Prostate gland (tissue), 2 donors: ENCODE measurements at places on chromosomes 4 and X. TPM values are rescaled to one million over a fixed set of nuclear protein-coding genes. Genes with fewer than 3 reads are reported as not detected.

KLHL15 gene
- 4.7 TPM for total RNA-seq

- DNase-seq, result peak; percentile 64
Measured at GRCh38 chr4:15002659-15003400, 549 bp downstream of the CPEB2 start.

DNA sequence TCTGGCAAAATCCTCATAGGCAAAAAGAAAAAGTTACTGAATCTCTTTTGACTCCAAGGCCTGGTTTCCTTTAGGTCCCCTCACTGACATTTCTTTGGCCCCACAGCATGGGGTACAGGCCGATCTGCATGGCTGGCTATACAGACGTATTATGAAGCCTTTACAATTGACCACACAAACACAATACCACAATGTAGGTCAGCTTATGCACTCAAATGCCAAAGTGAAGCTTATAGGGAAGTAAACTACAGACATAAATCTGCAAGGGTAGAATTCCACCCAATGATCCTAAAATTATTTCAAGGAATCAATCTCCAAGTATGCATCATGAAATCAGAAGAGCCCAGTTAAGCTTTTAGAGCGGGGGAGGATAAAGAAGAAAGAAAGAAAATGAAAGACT is 20.7 kb downstream of the STX18 start:
- DNase-seq, result no peak

DNA sequence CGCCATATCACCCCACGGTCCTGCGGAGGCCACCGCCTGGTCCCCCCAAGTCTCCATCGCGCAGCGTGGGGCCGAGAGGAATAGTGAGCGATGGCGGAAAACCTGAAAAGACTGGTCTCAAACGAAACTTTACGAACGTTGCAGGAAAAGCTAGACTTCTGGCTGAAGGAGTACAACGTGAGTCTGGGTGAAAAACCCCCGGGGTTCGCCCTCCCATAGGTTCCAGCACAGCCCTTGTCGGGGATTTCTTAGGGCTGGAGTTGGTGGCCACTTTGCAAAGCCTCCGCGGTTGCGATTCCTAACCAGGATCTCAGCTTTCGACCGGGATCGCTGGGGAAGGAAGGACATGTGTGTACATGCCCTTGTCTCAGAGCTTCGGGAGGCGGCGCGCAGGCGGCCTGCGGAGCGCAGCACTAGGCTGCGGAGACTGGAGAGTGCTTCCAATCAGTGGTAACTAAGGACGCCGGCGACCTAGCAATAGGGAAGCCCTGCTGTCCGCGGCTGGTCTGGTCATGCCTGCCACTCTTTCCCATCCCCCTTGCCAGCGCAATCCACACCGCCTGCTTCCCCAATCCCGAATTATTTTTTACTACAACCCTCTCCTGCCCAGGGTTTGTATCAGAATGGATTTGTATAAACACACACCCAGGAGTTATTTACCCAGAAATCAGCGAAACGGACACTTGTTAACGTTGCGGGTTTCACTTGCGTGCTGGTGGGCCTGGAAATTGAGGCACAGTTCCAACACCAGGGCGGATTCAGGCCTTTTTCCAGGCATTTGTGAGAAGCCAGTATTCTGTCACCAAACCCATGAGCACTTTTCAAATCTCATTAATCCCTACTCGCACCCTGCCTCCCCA is 741 bp downstream of the SPATA18 start:
- DNase-seq, result peak; percentile 88

GRCh38 chrX:125198546-125198945 is 121.1 kb upstream of the TEX13C start:
- no peak for DNase-seq

- DNase-seq, result no peak
Measured at GRCh38 chrX:17525266-17525665, 150.3 kb downstream of the NHS start.
